ENCODE measurements at places on chromosomes 1 and 21.

GRCh38 chr21:43328185-43328957 lies 98.6 kb downstream of the SIK1 start:
- DNase-seq: no peak

DNA sequence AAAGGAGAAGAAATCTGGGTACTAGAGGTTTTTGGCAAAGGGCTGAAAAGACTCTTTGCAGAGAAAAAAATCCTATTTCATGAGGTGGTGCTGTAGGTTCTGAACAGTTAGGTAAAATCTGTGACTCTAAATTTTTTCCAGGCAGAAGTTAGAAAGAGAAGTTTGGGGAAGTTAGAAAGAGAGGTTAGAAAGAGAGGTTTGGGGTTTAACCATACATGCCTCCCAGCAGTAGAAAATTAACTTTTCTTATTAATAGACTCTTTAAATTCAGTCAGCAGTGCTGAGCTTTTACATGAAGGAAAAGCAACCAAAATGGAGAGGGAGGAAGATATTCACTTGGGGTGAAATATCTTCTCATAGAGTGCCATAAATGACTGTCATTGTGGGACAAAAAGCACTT lies 12.2 kb downstream of the AMY1C start:
- DNase-seq: no peak

GRCh38 chr1:1031659-1032235 lies 11.8 kb downstream of the AGRN start:
- DNase-seq: no peak

DNA sequence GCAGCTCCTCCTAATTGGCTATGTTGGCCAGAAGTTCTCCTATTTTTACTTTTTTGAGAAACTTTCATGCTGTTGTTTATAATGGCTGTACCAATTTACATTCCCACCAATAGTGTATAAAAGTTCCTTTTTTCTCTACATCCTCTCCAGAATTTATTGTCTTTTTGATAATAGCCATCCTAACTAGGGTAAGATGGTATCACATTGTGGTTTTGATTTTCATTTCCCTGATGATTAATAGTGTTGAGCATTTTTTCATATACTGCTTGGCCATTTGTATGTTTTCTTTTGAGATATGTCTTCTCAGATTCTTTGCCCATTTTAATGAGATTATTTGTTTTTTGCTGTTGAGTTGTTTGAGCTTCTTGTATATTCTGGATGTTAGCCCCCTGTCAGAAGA lies 46.8 kb downstream of the NTMT2 start:
- DNase-seq: no peak

DNA sequence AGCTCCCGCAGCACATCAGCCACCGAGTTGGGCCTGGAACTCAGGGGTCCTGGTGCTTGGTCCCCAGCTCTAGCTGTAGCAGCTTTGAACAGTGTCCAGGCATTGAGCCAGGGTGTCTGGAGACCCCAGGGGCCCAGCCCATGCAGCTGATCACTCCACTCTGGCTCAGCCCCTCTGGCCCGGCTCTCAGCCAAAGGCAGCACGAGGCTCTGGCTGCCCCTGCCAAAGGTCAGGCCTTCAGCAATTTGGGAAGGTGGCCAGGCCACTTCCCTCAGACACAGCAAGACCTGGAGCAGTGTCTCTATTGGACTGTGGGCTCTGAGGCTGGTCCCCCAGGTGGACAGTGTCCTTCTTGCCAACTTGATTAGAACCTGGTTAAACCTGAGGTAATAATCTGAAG lies 34.4 kb upstream of the RNF19B start:
- no peak for DNase-seq
